ENCODE measurements at places on chromosomes 7 and 10. TPM values are rescaled to one million over a fixed set of nuclear protein-coding genes. Genes with fewer than 3 reads are reported as not detected.
A peak's percentile ranks its signal among the peaks of the same experiment; 100 is the strongest.

DNA sequence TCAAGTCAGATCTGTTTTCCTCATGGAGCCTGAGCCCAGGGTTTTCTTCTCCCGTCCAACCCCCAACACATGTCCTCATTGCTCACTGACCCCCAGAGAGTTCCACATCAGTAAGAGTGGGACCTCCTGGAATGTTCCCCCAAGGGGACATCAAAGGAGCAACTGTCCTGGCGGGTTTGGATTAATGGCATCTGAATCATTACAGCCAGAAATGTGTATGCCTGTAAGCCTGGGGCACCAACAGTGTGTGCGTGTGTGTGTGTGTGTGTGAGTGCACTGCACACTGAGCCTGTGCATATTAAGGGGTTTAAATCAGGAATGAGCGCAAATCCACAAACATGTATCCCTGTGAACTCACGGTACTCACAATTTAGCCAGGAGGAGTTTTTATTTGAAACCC, 222.3 kb downstream of the PLXNA4 start:
- no peak for DNase-seq

DNA sequence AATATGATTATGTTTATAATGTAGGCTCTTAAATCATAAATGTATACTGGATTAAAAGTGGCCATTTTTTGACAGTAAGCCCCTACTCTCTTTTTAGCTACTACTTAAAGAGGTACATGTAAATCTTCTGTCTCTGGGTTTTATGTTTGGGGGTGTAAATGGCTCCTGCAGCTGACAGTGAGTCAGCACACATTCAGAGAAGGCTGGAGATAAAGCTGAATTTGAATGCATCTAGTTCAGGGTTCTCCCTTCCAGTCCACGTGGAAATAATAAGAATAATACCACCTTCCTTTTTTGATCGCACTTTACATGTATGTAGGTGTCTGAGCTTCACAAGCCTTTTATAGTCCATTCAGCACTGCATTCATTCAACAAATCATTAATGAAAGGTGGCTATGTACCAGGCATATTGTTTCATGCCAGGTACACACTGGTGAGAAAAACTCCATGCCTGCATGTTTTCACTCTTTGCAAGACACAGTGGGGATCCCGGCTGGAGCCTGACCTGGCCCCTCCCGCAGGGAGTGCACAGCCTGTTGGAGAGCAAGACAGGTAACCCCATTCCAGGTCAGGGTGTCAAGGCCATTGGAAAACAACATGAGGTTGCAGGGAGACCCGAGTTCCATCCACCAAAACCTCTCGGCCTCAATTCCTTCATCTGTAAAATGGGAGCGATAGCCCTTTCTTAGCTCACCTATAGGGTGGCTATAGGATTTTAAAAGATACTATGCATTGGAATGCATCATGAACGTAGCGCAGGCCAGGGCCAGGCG, 107.5 kb upstream of the ANLN start:
- no peak for DNase-seq

- DNase-seq, result no peak
These were observed 242.0 kb downstream of the BICC1 start for GRCh38 chr10:58754469-58755339.

GRCh38 chr10:7291487-7292270, 119.2 kb downstream of the SFMBT2 start:
- DNase-seq, result no peak

GRCh38 chr7:100706672-100707311, 871 bp downstream of the POP7 start:
- no peak for DNase-seq

GRCh38 chr10:99525897-99526296, 6.8 kb upstream of the NKX2-3 start:
- no peak for DNase-seq

- no peak for DNase-seq
These were observed 90.8 kb downstream of the LMBR1 start for GRCh38 chr7:156802214-156802613.

DNA sequence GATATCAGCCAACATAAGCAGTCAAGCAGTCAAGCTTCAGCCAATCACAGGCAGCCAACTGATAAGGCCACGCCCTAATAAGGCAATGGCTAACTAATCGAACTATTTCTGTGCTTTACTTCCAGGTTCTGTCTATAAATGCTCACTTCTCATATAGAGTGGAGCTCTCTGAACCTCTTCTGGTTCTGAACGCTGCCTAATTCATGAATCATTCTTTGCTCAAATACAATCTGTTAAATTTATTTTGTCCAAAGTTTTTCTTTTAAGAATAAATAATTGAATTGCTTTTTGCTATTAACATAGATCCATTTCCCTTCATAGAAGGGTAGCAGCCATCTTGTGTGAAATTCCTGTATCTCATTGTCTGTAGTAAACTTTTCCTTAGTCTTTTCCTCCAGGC, 97.9 kb upstream of the TMEM72 start:
- DNase-seq, result no peak

GRCh38 chr7:27936768-27937102, 196.8 kb downstream of the TAX1BP1 start:
- DNase-seq, result no peak

GRCh38 chr10:102120142-102120990, at the start of gene LDB1:
Gene LDB1, minus strand, starts transcription at chr10:102120368. Its CDS starts 258 bp downstream, at chr10:102120110.
- peak; percentile 91 for DNase-seq

DNA sequence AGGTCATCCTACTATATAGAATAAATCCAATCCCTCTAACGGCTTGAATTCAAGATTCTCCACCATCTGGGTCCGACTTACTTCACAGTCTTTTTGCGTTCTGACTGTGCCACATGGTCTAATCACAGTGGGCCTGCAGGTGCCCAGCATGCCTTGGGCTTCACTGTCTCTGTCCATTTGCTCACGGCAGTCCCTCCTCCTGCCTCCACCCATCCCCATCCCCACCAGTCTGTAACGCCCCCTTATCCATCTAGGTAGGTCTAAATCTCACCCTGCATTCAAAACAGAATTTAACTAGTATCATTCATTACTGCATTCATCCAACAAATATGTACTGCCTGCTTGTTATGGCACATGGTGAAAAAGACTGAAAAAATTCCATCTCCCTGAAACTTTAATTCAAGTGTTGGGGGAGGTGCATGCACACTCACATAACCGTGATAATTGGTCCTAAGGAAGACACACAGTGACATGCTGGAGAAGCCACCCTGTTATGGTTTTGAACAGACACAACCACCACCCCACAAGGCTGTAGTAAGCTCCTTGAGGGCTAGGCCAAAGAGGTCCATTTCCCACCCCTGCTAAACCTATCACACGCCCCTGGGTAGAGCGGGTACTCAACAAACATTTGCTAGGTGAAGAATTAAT, 24.2 kb downstream of the SORBS1 start:
- no peak for DNase-seq

DNA sequence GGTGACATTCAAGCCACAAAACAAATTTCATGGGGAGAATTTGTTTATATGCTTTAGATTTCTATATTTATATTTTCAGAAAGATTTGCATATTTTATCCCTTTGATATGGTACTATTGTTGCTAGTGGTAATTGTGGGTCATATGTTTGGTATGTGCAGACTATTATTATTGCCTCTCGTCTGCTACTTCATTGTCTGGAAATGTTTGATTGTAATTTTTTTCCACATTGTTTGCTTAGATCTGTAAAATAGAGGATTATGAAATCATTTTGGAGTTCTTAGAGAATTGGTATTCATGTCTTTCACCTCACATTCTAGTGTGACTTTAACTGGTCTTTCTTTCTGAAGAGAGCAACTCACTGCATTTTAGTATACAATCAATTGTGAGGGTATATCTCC, 44.7 kb downstream of the MYO3A start:
- DNase-seq, result no peak

DNA sequence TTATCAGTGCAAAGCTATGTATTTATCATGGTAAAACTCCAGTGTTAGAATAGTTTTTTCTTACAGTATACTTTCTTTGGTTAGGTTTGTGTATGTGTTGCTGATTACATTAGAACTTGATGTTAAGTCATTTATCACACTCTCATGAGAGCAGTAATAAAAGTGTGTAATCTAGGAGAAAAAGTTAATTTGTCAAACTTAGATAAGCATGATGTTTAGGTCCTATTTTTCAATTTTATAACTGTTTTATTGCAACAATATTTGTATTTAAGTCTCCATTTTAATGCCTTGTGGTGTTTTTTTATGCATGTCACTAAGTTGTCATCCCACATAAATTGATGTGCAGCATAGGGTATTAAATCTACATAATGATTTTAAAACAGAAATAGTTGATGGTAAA, 28.8 kb upstream of the DNAH11 start:
- no peak for DNase-seq

GRCh38 chr10:121106611-121107010, 255.4 kb downstream of the WDR11 start:
- no peak for DNase-seq

- DNase-seq, result peak; percentile 79
These were observed 12.6 kb downstream of the BAZ1B start for GRCh38 chr7:73509463-73509862.

GRCh38 chr10:44986670-44987069, 8.1 kb upstream of the DEPP1 start:
- DNase-seq, result no peak

DNA sequence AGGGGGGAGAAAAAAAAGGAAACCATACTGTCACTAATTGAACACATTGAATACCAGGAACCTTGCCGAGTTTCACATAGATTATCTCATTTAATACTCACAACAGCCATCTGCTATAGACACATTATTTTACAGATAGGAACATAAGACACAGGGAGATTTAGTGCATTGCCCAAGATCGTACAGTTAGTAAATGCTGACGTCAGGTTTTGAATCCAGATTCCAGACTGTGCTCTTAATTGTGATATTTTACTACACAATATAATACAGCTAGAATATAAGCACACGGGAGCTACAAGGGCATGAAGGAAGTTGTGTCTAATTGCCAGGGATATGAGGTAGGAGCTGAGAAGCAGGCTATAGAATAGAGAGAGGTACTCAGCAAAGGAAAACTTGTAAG, 93.9 kb upstream of the MINDY3 start:
- DNase-seq, result no peak

DNA sequence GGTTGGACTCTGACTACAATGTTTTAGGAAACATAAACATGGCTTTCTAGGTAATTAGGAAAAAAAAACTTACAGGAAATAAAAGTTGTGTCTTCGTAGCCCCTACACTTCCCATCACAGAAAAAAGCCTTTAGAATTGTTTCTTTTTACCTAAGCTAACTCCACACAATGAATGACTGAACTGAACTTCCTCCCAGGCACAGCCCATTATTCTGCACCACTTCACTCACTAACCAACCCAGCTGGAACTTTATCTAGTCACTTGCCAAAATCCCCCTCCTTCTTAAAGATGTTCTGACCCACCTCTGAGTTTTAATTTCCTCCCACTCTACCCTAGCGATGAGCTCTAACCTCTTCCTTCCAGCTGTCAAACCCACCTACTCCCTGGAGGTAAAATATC, 91.7 kb upstream of the MEOX2 start:
- no peak for DNase-seq

- no peak for DNase-seq
These were observed 9.3 kb upstream of the PAPOLB start for GRCh38 chr7:4871056-4871680.

- no peak for DNase-seq
These were observed 193.5 kb upstream of the NEBL start for GRCh38 chr10:21090609-21091082.

DNA sequence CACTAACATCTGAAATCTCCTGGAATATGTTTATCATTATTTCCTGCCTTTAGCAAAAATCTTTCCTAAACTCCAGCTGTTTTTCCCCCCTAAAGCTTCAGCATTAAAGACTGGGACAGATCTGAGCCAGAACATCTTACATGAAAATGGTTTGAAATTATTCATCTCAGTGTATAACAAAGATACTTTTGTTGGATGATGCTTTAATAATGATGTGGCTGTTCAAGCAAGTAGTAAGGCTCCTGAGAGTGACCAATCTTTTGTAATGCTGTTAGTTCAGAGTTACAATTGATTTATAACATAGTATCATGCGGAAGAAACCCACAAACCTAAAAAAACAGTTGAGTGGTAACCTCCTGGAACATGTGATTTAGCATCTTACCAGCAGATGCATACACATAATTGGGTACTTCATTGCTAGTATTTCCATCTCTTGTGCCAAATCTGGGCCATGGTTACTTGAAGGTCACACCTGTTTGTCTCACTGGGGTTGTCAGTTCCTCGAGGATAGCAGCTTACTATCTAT, 1.5 kb downstream of the BZW2 start:
- no peak for DNase-seq

DNA sequence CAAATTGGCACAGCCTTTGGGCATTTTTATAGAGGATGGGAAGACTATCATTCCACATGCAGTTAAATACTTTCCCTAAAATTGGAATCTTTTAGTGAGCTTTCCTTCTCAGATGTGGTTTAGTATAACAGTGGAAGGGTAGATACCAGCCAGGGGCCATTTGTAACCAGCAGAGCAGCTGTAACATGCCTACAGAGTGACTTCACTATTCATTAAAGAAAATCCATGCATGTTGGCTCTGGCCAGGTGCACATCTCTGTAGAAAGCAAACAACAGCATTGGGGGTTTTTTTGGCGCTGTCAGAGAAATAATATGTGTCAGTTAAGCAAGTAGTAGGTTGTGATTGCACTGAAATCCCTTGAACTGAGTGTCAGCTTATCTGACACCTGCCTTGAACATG, 115.6 kb downstream of the LHFPL3 start:
- DNase-seq, result no peak

DNA sequence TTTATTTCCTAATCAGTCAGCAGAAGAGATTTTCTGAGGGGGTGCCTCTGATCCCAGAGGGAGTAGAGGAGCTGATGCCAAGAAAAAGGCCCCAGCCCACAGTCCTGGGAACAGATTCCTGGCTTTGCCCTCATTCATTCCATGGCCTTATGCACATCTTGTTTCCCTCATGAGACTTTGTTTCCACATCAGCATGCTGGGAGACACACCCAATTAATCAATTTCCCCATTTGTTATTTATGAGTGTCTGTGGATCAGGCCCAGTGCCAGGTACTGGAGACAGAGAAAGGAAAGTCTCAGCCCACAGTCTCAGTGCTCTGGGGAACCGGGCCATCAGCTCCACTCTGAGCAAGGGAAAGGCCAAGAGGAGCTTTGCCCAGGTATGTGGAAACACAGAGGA, 496.2 kb upstream of the ZMIZ1 start:
- DNase-seq, result no peak

- DNase-seq, result peak; percentile 38
These were observed 104.1 kb upstream of the PCBD1 start for GRCh38 chr10:70992436-70992835.

- DNase-seq, result no peak
These were observed 184.5 kb downstream of the TRIL start for GRCh38 chr7:28773423-28774145.

- DNase-seq, result peak; percentile 21
These were observed 207.9 kb downstream of the TNS3 start for GRCh38 chr7:47373871-47374451.

The NKX6-2 gene
- total RNA-seq, result not detected

The HHEX gene
- total RNA-seq, result 12.2 TPM

The ARHGEF5 gene
- 36.9 TPM for total RNA-seq

The CPA4 gene
- total RNA-seq, result not detected

The NRAP gene
- total RNA-seq, result 0.06 TPM

The CYP2C8 gene
- total RNA-seq, result 0.46 TPM

The OPN4 gene
- total RNA-seq, result not detected

The HTRA1 gene
- total RNA-seq, result 83.8 TPM

The PITRM1 gene
- total RNA-seq, result 65.0 TPM

The PKD1L1 gene
- total RNA-seq, result 1.0 TPM

The NEUROG3 gene
- not detected for total RNA-seq

The FGL2 gene
- 32.1 TPM for total RNA-seq

The DYNC1I1 gene
- 2.3 TPM for total RNA-seq

The TEX47 gene
- total RNA-seq, result not detected
